Gastroesophageal sphincter (tissue), 4 donors: ENCODE measurements at places on chromosomes 1 and 21.

DNA sequence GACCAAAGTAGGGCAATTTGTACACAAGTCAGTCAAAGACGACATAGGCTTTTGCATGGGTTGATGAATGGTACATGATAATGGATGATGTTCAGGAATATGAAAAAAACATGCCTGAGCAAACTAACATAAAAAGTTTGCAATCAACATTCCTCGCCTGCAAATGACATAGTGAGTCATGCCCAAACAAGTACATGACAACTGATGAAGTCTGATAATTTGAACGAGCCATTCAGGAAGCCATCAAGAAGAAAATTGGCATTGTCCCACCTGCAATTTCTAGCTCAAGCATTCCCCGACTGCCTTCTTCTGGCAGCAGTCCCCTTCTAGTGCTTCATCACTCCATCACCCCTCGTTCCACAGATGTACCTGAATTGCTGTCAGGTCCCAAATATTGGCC, 118.4 kb upstream of the NR5A2 start:
- ATAC-seq, result no peak

DNA sequence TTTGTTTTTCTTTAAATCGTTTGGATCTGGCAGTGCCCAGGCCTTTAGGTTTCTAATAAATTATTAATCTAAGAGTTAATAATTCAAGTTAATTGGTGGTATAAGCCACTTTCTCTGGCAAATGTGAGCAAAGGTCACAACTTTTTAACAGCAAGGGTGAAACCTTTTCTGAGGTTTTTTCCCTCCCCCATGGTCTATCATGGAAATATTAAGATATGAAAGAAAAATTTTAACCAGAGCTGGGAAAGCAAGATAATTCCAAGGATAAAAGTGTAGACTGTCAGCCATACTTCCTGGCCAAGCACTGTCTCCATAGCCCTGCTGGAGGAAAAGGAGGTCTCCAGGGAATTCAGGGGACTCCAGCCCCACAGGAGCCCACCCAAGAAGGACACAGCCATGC, 341.2 kb downstream of the SETD4 start:
- ATAC-seq, result no peak

DNA sequence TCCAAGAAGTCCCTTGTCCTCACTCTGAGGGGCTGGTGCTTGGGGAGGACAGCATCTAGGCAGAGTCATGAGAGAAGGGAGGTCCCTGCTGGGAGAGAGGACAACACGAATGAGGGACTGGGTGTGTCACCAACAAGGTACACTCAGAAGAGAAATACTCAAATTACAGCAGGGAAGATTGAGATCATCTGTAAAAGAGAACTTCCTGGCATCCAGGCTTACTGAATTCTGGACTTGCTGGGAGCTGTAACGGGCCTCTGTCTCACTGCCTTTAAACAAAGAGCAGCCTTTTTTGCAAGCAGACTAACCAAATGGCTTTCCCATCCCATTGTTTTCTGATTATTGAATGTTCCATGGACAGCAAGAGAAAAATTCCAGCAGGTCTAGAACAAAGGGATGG, 195.7 kb upstream of the RAB4A start:
- no peak for ATAC-seq

- ATAC-seq, result peak; percentile 90
Measured at GRCh38 chr1:25695090-25695770, 78.6 kb downstream of the MAN1C1 start.

- no peak for ATAC-seq
Measured at GRCh38 chr1:230501242-230501641, 75.1 kb upstream of the PGBD5 start.

GRCh38 chr1:44284184-44284583, 70.9 kb downstream of the ERI3 start:
- no peak for ATAC-seq
